GOT3 (cell line): ENCODE measurements at places on chromosomes 13 and 19.

GRCh38 chr13:108983273-108983672 lies 353.9 kb downstream of the MYO16 start:
- no peak for DNase-seq

DNA sequence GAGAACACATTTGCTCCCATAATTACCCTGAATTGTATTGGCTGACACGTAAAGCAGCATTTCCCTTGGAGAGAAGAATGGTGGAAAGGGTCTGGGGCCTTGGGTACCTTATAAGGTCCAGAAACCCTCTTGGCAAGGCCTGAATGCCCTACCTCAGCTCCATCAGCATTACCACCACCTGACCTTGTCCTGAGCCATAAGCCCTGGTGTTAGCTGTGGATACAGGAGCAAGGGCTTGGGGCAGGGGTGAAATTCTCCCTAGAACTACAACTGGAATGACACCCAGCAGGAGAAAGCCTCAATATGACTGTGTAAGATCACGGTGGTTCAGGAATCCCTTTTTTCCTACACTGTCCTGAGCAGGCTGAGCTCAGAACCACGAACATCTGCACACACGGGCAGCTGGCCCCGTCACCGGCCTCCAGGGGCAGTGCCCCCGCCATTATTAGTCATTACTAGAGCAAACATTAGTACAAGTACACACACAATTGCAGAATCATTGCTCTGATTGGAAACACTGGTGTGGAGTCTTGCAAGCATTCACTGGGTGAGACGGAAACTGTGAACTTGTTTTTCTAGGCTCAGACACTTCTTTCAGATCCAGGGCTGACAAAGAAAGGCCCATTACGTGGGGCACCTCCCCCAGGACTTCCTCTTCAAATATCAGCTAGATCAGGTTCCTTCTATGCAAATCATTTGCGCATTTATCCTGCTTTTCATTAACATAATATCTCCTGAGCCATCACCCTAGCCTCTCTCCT lies 26.8 kb upstream of the MTIF3 start:
- DNase-seq, result no peak

DNA sequence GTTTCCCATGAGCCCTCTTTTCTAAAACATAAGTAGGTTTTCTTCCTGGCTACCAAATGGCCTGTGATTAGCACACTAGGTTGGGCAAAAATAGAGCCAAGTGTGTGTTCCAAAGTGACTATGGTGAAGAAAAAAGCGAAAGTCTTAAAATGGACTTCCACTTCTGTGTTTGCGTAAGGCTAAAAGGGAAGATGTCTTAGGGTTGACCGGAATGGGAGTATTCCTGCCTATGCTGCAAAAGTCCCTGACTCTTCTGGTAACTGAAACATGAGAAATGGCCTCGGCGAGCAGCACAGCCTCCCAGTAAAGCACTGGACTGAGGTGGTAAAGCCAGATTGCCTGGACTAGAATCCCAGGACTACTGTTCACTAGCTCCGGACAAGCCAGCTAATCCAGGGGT lies 2.4 kb upstream of the FPR1 start:
- DNase-seq, result no peak

GRCh38 chr19:4477034-4477801 lies 5.1 kb downstream of the HDGFL2 start:
- no peak for DNase-seq
